ENCODE measurements at places on chromosomes 16 and 17.

DNA sequence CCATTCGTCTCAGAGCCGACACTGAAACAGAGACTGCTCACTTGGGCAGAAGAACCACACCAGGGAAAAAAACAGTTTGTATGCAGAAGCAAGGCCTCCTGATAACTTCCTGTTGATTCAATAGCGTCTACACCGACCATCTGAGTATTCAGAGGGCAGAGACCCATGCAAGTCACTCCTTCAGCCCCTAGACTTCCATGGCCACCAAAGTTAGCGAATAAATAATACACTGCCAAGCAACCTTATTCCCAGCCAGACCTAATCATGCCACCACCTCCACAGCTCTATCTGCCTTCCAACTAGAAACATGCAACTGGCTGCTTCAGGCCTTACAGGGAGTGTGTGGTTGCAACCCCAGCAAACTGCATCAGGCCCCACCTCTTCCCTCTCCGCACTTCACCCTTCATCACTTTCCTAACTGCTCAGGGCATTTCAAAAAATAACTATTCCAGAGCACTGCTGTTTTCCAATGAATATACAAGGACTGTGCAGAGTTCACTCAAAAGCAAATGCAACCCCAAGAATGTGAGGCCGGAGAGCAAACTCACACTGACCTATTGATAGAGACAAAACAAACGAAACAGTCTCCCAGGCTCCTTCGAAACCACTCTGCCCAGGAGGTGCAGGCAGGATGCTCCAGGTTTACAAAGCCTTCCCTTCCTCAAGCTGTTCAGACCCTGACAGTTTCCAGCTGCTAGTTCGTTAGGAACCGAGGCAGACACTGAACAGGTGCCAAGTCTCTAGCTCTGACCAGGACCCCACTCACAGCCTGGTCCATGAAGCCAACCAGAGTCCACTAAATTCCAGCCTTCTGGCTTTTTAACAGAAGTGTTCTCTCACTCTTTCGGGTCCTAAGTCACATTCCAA, 3.6 kb downstream of the USP7 start:
- DNase-seq = peak; percentile 65

- DNase-seq = no peak
Observed at GRCh38 chr16:50602531-50603205, 54.5 kb downstream of the NKD1 start.

DNA sequence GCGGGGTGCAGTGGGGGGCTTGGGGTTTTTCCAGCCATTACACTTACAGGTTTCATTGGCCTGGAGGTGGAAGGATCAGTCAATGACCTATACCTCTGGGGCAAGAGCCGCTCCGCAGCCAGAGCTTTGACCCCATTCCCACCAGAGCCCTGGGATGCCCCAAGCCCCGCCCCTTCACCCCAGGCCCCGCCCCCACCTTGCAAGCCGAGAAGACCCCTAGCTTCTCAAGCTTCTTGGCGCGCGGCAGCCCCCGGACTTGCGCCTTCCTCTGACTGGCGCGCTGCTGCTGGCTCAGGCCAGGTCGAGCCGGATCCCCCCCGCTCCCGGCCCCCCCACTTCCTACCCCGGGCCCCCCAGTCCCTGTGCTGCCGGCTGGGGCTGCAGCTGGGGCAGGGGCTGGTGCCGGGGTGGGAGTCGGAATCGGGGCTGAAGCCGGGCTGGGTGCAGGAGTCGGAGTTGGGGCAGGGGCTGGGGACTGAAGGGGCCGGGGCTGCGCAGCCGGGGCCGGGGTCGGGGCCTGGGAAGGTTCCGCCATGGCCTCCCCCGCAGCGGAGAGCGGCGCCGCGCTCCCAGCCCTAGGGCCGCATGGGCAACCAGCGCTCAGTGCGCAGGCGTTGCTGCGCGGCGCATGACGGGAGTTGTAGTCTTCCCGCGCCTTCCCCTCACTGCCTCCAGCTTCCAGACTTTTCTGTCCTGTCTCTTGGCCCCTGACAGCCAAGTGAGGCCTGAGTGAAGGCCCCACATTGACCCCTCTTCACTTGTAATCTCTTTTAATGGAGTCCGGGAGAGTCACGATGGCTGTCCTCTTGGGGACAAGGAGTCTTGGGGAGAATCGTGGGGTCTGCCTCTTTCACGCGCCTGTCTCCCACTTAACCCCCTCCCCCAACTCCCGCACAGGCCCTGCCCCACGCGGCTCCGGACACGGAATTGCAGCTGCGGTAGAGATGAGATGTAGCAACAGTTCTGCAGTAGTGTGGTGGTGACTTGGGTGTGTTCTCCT, at the start of gene KAT2A:
TSS of gene KAT2A (minus strand) at position 598 of the 1,000 bp plus-strand sequence. CDS start at position 535, 63 bp downstream.
- DNase-seq = peak; percentile 90

- peak; percentile 7 for DNase-seq
Observed at GRCh38 chr16:19307587-19308241, 22.2 kb downstream of the CLEC19A start.

DNA sequence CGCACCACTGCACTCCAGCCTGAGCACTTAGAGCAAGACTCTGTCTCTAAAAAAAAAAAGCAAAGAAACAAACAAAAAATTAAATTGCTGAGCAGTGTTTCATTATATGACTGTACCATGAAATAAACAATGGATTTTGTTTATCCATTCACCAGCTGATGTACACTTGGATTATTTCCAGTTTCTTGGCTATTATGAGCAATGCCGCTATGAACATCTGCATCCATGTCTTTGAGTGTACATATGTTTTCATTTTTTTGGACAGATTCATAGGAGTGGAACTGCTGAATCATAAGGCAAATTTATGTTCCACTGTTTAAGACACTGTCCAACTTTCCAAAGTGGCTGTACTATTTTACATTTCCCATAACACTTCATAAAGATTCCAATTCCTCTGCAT, 8.0 kb downstream of the RNF157 start:
- no peak for DNase-seq

DNA sequence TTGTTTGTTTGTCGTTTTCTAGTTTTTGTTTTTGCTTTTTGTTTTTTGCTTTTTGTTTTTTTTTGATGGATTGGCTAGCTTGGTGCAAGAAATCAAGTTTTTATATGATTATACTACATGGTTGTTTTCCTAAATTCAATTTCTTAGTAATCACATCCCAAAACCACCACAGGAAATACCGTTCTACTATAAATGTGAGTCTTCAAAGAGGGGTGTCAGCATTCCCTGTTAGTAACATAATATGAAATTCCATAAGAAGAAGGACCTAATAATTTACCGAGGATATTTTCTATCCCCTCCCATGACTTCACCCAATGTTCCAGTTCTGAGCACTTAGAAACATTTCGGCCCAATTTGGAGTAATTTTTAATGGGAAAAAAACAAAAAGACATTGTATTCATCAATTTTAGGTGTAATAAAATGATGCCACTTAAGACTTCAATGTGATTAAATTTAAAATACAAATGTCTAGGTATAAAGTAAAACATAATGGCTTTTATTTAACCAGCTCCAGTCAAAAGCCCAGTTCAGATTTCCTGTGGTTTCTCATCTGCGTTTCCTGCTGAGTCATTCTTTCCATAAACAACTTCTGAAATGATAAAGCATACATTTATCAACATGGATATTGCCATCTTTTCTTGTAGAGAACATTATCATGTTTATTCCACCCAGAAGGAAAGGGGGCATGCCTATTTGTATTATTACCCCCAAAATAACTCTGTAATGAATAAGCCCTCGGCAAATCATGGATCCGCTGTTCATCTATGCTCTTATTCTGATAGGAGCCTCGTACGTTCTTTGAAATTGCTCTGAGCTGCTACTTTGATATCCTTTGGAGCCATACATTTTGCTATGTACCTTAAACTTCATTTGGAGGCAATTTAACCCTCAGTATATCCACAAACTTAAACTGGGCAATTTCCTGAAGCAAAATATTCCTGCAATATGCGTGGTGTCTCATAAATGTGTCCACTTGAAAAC, 28.1 kb downstream of the HSBP1 start:
- DNase-seq = peak; percentile 68

DNA sequence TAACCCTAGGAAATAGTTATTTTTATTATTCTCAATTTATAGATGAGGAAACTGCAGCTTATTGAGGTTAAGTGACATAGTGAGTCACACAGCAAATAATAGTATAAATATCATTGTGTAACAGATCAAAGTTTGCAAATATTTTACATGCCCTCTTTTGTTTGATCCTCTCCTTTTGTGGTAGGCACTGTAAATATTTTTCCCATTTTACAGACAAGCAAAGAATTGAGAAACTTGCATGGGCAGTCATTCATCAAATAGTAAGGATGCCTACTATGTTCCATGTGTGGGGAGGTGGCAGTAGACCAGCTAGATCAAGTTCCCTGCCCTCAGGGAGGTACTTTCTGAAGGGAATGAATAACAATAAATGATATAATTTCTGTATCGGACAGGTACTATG, 173.0 kb downstream of the PHKB start:
- no peak for DNase-seq

GRCh38 chr17:72613396-72613795, 479.1 kb downstream of the SLC39A11 start:
- no peak for DNase-seq

DNA sequence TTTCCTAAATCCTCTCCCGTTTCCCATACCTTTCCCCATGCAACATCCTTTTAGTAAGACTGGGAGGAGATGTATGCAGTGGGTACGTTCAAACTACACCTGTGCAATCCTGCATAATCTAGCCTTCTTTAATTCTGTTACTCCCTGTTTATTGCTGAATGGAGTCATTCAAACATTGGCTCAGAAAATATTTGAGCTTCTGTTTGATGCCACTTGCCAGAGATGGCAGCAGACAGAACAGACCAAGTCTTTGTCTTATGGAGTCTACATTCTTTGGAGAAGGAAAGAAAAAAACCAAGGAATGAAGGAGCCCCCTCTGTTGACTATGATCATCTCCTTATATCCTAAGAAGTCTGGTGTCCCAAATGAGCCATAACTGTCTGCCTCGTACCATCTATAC, 288.8 kb downstream of the HAPSTR1 start:
- no peak for DNase-seq

GRCh38 chr17:7384489-7385081, 3.7 kb downstream of the TNK1 start:
- no peak for DNase-seq

DNA sequence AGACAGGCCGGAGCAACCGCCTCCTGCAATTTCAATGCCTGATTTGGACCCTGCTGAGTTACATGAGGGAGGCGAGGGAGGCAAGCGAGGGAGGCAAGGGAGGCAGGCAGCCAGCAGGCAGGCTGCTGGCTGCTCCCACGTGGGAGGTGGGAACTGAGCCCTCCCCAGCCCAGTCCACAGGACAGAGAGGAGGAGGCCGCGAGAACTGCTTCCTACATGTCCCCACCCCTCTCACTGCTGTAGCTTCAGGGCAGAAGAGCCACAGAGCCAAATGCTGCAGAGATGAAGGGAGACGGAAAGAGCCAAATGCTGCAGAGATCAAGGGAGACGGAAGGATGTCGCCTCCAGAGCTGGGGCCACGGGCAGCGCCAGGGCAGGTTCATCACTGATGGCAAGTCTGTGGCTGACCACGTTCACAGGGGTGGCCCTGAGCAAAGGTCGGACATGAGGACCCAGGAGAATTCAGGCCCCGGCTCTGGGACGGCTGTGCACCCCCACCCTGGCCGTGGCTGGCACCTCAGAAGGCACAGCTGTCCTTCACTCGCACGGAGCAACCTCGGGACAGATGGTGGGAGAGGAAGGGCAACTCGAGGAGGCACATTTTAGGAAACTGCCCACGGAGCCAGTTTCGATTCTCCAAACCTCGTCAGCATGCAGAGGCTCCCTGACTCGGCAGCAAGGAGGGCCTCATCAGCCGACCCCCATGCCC, 21.5 kb downstream of the RPH3AL start:
- DNase-seq = no peak

- no peak for DNase-seq
Observed at GRCh38 chr17:57876023-57876865, 26.4 kb upstream of the MRPS23 start.

- no peak for DNase-seq
Observed at GRCh38 chr17:55687037-55687436, 35.6 kb downstream of the TMEM100 start.

GRCh38 chr17:56030009-56030624, 123.2 kb upstream of the ANKFN1 start:
- DNase-seq = no peak

- DNase-seq = no peak
Observed at GRCh38 chr17:72572604-72573491, 452.0 kb downstream of the SOX9 start.

GRCh38 chr16:4426021-4426684, 485 bp downstream of the DNAJA3 start:
- peak; percentile 64 for DNase-seq

GRCh38 chr16:10868596-10869469, 8.2 kb upstream of the CIITA start:
- DNase-seq = peak; percentile 78

- DNase-seq = no peak
Observed at GRCh38 chr17:65104541-65104940, 32.6 kb upstream of the RGS9 start.

DNA sequence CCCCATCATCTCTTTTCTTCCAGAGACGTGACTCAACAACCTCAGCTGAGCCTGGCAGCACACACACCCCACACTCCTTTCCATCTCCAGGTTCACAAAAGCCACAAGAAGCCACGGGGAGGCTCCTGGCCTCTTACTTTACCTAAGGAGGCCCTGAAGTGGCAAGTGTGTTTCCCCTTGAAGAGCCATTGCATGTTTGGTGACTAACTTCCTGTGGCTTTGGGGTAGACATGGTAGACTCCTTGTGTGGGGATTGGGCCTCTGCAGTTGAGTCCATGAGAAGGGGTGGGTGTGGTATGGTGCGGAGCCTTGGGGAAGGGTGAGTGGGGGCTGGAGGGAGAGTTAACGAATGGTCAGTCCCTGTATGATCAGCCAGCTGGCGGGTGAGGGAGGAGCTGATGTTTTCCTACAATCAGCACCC, 24.2 kb downstream of the SAP30BP start:
- DNase-seq = no peak

GRCh38 chr17:8091033-8091687, 3.6 kb upstream of the ALOX12B start:
- no peak for DNase-seq

- DNase-seq = peak; percentile 33
Observed at GRCh38 chr16:65223335-65223734, 101.5 kb upstream of the CDH11 start.

GRCh38 chr17:4204710-4205173, 59.0 kb downstream of the ANKFY1 start:
- DNase-seq = no peak

DNA sequence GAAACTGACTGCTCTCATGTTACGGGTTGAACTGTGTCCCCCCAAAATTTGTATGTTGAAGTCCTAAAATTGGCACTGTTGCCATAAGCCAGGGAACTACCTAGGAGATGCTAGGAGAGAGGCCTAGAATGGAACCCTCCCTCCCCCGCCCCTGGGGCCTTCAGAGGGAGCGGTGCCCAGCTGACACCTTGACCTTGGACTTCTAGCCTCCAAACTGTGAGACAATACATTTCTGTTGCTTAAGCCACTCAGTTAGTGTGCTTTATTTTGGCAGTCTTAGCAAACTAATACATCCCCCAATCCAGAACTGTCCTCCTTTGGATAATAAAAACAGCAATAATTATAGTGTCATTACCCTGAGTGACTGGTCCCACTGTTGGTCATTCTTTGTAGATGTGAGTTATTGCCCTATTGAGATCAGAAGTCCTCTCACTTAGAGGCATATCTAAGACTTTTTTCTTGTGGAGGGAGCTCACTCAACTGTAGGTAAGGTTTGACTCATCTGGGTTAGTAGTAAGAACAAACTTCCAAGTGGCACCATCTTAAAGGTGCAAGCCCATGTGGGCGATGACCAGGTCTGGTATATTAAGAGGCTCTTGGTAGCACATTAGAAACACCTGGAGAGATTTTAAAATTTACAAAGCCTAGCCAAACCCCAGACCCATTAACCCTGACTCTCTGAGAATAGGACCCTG, 93.0 kb upstream of the HLF start:
- DNase-seq = no peak

GRCh38 chr17:66135219-66135618, 56.7 kb downstream of the CEP112 start:
- no peak for DNase-seq

GRCh38 chr17:4127555-4127954, 15.3 kb downstream of the ZZEF1 start:
- DNase-seq = no peak
